A172 (cell line): ENCODE measurements at places on chromosomes 1 and 21.

- DNase-seq: peak; percentile 14
Measured at GRCh38 chr1:215595231-215595630, 28.1 kb downstream of the KCTD3 start.

- DNase-seq: no peak
Measured at GRCh38 chr1:30039354-30040080, 683.9 kb downstream of the MATN1 start.

- DNase-seq: no peak
Measured at GRCh38 chr1:109272021-109272799, 10.7 kb downstream of the PSRC1 start.

- DNase-seq: no peak
Measured at GRCh38 chr1:111909030-111909429, 80.4 kb downstream of the KCND3 start.

DNA sequence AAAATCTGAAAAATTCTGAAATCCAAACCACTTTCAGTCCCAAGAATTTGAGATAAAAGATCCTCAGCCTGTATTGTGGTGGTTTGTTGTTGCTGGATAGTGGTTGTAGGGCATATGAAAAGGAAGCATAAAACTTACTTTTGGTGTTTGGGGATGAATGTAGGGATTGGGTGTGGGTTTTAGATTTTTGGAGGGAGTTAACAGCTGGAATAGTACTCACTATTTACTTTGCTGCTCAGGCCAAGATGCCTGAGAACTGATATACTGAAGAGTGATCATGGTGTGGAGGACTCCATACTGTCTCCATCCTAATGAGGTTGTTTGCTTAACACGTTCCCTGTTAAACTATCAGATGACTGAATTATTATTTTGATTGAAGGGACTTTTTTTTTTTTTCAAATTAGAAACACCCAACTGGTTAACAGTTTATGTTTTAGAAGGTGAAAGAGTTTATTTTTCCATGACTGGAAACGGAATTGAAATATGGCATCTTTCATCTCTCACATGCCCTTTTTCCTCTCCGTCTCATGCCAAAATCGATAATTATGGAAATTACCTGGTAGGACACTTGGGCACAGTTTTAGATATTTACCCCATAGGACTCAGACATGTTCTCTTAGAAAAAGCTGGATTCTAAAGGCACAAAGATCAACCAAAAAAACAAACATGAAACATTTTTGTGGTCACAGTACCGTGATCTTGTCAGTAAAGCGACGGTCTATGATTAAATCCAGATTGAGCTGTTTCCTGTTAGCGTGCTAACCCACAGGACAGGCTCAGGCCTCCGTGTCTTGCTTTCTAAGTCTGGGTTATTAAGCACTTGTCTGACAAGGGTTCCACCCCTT is 37.3 kb downstream of the RGL1 start:
- DNase-seq: peak; percentile 78

DNA sequence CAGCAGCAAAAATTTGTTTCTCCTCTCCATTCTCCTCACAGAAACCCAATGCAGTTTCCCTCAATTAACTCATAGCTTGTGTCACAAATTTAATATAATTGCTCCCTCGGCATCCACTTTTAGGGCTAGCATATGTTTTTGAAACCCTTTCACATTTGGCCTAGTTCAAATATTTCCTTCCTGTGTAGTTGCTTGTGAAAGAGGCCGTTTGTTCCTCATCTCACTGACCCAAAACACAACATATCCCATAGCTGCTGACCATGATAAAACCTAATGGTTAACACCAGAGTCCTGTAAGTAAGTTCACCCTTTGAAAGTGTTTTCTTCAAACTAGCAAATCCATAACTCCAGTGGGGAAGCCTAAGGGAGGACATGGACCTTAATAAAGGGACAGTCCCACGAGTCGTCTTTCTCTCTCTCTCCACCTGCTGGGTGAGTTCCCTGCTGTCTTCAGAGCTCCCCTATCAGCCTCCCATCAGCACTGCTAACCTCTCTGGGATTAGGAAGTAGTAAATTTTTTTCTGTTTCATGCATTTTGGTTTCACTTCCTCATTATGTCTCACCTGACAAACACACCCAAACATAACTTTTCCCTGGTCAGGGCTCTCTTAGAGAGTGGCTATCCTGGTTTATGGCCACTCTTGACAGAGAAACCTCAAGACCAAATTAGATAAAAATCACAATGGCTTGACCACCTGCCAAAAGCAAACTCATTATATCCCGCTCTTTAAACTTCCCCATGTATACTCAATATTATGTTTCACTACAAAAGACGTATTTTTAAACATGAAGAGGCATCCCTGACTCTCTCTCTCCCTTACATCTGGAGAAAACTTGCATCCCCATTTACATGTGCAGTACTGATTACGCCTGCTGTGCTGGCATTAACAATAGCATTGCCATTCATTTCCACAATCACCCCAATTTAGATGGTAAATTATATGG is 177.7 kb upstream of the HP1BP3 start:
- DNase-seq: peak; percentile 0

GRCh38 chr1:204709960-204710912 is 24.7 kb upstream of the LRRN2 start:
- DNase-seq: no peak

DNA sequence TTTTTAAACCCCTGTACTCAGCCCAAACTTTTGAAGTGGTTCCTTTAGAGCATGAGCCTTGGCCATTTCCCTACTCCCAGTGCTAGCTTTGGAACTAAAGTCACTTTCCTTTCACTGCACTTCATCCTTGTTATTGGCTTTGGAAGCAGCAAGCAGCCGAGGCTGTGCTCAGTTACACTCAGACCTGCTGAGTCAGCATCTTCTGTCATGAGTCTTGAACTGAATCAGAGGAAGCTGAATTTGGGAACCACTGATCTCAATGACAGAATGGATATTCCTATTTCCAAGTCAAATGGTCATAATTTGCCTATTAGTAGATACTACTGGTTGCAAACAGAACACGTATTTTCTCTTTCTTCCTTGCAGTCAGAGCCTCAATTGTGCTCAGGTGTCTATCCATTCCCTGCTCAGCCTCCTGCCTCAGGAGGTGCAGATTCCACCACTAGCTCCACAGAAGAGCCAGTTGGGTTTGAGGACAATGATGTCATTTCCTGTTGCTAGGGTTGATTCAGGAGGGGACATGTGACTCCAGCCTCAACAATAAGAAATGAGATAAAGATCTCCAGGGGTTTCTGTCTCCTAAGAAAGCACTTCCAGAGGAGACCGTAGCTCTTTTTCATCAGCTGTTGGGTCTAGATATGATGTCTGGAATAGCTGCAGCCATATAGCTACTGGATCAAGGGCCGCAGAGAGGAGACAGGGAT is 44.9 kb upstream of the NTPCR start:
- DNase-seq: no peak

DNA sequence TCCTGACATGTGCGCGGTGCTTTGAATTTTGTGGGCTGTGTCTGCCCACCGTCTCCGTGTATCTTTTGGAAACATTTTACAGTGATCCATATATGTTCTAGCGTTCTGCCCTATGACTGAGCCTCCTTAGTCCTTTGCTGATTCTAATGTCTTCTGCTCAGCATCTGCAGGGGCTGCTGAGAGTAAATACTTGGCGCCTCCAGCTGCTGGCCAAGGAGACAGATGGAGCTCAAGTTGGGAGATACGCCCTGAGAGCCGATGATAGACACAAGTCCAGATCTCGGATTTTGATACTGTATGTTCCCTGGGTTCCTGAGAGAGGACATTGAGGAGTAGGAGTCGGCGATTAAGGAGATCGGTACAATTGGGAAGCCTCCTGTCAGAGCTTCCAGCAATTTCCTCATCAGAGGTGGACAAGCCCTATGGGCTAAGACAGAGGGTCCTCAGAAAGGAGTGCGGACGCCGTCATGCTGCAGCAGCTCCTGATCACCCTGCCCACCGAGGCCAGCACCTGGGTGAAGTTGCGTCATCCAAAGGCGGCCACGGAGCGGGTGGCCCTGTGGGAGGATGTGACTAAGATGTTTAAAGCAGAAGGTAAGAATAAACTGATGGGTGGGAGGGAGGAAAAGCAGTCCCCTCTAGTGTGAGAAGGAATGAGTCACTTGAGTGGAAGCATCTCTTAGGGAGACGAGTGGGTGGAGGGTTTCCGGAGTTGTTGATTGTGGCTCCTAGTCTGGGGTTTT is 390 bp downstream of the ZFP69B start:
- no peak for DNase-seq

DNA sequence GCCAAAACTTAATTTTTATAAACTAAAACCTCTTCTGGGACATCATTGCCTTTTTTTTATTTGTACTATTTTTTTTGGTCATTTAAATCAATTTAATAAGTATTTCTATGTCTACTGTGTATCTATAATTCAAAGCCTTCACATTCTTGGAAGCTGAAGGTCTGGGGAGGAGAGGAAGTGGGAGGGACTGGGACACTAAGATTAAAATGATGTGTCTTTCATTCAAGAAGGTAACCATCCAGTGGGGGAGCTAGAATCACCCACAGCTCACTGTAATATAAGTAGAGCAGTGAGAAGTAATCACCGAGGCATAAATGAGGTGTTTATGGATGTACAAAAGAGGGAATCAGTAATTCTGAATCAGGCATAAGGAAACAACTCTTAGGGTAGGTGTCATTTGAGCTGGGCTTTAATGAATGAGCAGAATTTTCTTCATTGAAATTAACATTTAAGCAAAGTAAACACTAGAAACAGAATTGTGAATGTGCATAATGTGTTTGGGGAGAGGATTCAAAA is 52.8 kb downstream of the PTGER3 start:
- no peak for DNase-seq

DNA sequence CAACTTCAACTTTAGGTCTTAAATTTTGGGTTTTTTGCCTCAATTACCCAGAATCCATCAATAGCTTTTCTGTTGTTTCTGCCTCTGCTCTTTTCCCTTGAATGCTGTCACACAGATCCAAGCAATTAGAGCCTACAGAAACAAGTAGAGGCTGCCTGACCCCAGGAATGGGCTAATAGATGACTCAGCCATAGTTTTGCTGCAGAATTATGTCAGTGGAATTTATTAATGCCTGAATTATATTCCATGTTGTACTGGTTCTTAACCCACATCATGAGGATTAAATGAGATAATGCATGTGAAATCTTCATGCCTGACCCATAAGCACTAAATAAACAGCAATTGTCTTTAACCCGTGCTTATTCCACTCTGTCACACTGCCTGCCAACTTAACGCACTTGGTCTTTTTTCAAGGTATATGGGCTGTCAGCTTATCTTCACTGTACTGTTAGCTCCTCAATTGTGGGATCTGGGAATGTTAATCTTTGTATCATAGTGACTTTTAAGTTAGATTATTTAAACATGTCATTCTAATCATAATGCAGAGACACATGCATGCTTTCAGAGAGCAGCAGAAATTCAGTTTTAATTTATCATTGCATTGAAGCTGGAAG is 213.3 kb downstream of the ROR1 start:
- no peak for DNase-seq

DNA sequence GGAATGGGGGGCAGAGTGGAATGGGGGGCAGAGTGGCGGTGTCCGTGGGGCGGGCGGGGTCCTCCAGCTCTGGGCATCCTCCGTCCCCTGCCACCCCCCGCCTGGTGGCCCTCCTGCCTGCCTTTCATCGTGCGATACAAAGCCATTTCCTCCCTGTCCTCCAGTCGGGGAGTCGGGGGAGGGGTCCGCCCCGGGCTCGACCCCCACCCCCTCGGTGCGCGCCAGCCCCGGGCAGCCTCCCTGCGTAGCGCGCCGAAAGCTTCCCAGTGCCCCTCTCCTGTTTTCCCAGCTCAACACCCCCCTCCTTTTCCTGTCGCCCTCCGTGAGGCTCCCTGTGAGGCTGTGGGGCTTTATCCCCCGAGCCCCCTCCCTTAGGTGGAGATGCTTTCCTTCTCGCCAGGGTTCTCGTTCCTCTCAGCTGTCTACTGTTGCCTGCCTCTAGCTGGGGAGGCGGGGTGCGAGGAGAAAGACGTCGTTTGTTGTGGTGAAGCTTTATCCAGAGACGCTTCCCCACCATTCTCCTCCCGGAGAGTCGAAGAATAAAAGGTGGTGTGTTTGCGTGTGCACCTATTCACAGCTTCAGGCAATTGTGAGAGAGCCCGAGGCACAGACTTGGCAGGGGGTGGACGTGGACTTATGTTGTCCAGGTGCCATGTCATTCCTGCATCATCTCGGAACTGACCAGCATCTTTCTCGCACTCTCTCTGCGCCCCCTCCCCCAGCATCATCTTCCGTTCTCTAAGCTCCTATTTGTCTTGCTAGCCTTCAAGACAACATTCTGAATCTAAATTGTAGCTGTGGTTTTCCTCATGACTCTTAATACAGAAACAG is 848 bp downstream of the DNM3 start:
- no peak for DNase-seq

- no peak for DNase-seq
Measured at GRCh38 chr1:232134365-232134764, 495.6 kb downstream of the SIPA1L2 start.

- peak; percentile 11 for DNase-seq
Measured at GRCh38 chr1:152410599-152410998, 3.5 kb downstream of the CRNN start.

DNA sequence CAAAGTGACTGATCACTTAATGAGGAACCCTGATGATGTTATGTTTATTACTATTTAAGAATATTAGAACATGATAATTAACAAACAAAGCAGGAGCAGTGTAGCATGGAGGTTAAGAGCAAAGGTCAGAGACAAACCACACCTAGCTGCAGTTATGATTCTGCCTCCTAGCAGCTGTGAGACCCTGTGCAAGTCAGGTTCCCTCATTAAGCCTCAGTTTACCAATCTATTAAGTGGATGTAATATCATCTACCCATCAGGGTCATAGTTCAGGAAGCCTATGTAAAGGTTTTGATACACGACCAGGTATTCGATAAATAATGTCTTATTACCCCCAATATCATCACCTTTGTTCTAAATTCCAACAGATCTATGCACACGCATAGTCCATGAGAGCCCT is 32.0 kb downstream of the DUSP10 start:
- no peak for DNase-seq

- no peak for DNase-seq
Measured at GRCh38 chr1:96969656-96970163, 248.1 kb downstream of the PTBP2 start.

DNA sequence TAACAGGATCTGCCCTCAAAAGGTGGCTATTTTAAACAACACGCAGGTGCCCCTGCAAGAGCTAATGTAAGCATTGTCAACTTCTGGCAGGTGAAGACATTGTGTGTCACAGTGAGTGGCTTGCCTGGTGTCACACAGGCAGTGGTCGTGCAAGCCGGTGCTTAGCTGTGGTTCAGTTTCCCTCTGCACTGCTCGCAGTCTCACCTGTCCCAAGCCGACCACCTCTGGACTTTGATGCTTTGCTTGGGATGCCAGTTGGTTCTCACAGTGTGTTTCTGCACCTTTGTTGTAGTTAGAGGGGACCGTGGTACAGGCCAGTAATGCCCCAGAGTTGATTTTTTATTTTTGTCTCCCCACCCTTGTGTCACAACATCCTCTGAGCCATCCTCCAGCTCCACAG is 85.2 kb downstream of the UCK2 start:
- DNase-seq: no peak
